ENCODE measurements at places on chromosomes 16 and 17. TPM values are rescaled to one million over a fixed set of nuclear protein-coding genes. Genes with fewer than 3 reads are reported as not detected.

DNA sequence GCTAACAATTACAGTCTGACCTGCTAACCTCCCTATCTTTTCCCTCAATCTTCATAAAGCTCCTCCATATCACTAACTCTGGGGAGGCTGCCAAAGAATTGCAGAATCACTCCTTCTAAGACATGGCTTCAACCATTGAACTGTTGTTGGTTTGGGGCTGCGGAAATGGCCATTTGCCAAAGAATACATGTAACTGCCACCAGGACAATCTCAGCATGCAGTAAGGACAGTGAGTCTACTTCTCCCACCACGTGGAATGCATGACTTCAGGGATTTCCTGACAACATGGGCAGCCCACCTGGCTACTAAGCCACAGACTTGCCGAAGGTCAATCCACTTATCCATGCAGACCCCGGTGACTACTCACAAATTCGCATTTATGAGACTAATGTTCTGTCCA is 104.3 kb upstream of the NUDT7 start:
- DNase-seq, result no peak

DNA sequence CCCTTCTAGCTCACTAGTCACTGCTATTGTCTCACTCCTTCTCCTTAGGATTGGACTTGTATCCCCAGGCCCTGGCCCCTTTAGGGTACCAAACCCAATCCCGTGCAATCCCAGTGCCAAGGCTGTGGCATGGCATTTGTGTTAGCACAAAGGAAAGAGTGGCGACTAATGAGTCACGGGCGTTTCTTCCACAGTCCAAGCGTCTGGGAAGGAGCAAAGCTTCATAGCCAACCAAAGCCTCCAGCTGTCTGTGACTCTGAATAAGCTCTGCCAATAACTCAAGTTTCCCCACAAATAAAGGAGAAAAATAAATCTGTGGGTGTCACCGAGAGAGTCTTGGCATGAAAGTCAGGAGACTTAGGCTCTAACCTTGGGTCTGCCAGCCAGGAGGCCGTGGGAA is 54.6 kb upstream of the COX10 start:
- DNase-seq, result no peak

GRCh38 chr17:34622862-34623623 is 43.7 kb downstream of the TMEM132E start:
- DNase-seq, result no peak

GRCh38 chr17:57946798-57947358 is 8.3 kb downstream of the CUEDC1 start:
- DNase-seq, result peak; percentile 84

DNA sequence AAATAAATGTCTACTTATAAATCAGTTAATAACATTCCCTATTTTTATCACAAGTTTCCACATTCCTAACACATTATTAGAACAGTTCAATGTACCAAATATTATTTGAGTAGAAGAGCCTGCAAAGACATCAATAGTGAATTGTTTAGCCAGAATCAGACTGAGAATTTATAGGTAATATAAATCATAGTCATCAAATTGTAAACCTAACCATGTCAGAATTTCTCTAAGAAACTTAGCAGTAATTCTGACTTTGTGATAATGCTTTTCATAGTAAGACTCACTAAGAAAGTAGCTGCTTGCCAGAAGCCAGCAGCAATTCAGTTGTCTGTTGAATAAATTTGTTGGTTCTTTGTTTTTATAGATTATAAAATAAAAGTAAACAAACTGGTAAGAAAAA is 111.3 kb downstream of the USP32 start:
- no peak for DNase-seq

- DNase-seq, result no peak
Measured at GRCh38 chr16:77457046-77457445, 22.2 kb upstream of the ADAMTS18 start.

DNA sequence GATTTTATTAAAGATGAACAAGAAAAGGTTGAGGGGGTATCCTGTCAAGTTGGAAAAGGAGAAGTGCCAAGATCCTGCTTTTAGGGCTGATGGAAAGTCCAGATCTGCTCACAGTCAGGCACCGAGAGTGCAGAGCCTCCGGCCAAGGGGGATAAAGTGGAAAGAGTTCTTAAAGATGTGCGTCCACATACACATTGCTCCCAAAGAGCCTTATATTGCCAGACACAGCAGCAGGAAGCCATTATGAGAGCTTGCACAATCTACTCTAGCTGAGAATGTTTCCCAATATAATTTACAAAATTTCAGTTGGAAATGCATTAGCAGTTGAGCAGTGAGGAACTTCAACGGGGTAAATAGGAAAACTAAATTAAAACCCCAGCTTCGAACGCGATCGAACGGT is 95.6 kb downstream of the SALL1 start:
- no peak for DNase-seq

CACNG3 gene
- 0.02 TPM for total RNA-seq
